ENCODE measurements at places on chromosomes 1 and 21.

DNA sequence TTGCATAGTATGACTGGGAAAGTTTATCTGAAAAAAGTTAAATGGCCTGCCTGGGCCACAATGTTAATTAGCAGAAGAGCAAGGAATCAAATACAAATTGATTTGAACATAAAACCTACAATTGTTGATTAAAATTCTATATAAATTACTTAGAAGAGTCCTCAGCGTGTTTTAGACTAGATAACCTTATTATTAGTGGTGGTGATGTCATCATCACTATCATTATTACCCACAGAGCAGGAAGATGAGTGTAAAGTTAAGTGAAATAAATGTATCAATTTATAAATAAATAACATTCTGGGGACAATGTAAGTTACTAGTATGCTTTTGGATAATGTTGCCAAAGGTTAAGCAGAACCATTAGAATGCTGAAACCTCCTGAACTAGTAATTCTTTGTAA, 46.1 kb downstream of the RBM11 start:
- DNase-seq: no peak

GRCh38 chr1:162502928-162503327, 5.3 kb downstream of the UHMK1 start:
- DNase-seq: no peak

DNA sequence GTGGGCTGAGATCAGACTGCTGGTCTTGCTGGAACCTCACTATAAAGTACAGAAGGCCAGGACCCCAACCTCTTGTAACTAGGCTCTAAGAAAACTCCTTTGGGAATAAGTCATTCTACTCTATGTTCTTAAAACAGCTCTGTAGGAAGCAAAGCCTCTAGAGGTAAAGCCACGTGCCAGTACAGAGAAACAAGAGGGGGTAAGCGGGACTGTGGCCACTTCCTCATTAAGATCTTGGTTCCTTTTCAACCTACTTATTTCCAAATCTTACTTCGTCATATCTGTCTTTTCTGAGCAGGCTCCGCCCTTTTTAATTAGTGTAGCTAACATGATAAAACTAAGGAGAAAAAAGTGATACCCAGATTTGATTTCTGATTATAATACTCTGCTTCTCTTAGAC, 3.8 kb downstream of the NCSTN start:
- no peak for DNase-seq

DNA sequence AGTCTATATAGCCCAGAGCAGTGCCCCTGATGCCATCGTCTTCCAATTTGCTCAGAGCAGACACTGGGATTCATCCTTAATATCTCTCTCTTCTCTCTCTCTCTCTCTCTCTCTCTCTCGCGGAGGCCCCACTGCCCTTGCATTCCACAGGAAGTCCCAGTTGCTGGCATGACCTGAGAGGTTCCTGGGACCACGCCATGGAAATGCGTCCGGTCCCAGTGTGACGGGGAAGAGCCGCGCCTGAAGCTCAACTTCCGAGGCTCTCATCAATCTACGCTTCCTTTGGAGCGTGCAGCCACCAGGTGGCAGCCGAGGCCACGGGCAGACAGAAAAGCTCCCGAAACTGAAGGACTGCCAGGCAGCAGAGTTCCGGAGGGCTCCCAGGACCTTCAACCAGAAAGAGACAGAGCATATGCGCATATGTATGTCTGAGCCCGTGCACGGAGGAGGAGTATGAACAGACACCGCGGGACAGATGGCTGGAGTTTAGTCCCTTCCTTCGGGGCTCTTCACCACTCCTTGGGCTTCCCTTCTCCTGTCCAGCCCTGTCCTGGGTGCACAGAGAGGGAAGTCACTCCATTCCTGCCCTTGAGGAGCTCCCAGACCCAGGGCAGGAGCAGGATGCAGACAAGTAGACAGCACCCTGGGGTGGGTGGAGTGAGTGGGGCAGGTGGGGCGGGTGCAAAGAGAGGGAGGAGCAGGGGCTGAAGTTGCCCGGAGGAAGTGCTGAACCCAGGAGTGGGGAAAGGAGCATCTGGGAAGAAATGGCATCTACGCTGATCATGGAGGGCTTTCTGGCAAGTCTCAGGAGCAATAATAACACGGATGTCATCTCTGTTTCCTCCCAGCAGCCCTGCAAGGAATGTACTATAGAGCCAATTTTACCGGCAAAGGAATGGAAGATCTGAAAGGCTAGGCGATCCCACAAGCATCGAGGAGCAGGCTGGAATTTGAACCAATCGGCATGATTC, 10.5 kb downstream of the PDZK1IP1 start:
- DNase-seq: peak; percentile 87

GRCh38 chr1:178374016-178374415, 122.7 kb downstream of the CLEC20A start:
- no peak for DNase-seq

DNA sequence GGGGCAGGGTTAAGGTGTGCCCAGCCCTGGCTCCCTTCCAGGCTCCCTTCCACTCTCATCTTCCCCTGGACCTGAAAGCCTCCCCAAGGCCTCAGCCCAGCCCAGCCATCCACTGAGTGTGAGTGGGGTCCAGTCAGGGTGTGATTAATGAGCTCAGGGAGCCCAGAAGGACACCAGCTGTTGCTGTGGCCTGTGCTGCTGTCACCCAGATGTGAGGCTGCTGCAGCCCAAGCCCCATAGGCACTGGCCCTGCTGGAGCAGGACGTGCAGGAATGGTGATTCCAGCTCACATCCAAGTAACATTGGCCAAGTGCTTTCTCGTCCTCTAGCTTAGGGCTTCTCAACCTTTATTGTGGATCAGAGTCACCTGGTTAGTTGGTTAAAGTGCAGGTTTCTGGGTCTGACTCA, 77.6 kb downstream of the EPHB2 start:
- DNase-seq: peak; percentile 50

- DNase-seq: no peak
These were observed 173.1 kb downstream of the LMO4 start for GRCh38 chr1:87501738-87502137.

- DNase-seq: no peak
These were observed 167.2 kb downstream of the ADGRL2 start for GRCh38 chr1:81967951-81968350.

- DNase-seq: no peak
These were observed 21.2 kb upstream of the DISC1 start for GRCh38 chr1:231605149-231606100.

DNA sequence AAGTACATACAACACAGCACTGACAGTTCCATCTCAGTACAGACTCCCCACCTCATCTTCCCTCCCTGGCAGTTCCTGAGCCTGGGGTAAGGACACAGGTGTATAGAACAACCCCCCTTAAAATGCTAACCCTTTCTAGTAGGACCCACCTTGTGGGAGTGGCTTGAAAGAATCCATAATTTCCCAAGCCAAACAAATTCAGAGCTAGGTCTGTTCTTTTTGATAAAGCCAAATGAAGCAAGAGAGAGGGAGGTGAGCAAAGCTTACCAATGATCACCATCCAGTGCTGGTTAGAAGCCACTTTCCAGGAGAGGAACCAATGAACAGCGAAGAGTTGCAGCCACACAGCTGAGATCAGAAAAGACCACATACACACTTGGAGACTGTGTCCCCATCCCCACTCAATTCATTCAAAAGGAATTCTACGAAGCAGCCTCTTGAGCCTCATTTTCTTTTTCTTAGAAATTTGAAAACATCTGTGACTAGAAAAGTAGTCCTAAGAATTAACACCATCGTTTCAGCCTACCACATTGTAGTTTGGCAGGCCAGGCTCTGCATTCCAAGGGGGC, 9.2 kb downstream of the UBE2Q1 start:
- DNase-seq: no peak

GRCh38 chr1:181918880-181919525, 142.5 kb downstream of the ZNF648 start:
- DNase-seq: no peak

- DNase-seq: no peak
These were observed 6.8 kb upstream of the INAVA start for GRCh38 chr1:200887772-200888348.

DNA sequence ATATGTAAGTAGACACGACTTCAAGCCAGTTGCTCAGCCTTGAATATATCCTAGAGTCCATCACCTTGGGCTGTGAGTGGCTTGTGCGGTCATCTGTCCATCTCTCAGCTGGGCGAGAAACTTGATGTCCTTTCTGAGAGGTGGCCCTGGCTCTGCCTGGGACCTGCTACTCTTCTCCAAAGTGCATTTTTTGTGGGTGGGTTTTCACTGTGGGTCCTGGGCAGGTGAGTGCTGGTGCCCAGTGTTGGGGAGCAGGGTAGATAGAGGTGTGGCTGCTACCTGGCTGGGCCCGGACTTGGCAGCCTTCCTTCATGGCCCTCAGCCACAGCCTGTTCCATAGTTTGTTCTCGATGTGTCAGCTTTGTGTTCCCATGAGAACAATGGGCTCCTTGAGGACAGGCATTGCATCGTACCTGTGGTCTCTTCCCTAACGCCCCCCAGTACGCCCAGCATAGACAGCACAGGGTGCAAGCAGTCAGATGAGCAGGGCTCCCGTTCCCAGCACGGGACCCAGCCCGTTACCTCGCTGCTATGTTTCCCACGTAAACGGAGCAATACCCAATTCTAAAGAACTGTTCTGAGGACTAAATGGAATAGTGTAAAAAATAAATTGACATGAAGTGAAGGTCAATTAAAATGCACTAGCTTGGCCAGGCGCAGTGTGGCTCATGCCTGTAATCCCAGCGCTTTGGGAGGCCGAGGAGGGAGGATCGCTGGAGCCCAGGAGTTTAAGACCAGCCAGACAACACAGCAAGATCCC, 877 bp upstream of the SLX9 start:
- DNase-seq: no peak

GRCh38 chr21:39141502-39141901, 41.7 kb downstream of the PSMG1 start:
- DNase-seq: no peak

DNA sequence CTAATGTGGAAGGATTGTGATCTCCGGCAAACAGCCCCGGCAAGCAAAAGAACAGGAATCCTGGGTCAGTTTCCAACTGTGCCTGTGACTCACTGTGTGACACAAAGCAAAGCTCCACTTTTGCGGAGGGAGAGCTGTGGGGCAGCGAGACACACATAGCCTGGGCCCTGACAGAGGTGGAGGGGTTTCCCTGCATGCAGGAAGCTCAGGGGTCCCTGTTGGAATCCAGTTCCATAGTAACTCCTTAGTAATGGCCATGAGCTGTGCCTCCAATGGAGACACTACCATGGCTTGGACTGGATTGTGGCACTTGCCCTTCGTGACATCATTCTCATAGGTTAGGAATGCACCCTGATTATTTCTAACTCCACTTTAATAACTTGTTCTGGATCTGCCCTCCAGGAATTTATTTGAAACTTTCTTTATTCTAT, 47.0 kb upstream of the ATF3 start:
- no peak for DNase-seq

DNA sequence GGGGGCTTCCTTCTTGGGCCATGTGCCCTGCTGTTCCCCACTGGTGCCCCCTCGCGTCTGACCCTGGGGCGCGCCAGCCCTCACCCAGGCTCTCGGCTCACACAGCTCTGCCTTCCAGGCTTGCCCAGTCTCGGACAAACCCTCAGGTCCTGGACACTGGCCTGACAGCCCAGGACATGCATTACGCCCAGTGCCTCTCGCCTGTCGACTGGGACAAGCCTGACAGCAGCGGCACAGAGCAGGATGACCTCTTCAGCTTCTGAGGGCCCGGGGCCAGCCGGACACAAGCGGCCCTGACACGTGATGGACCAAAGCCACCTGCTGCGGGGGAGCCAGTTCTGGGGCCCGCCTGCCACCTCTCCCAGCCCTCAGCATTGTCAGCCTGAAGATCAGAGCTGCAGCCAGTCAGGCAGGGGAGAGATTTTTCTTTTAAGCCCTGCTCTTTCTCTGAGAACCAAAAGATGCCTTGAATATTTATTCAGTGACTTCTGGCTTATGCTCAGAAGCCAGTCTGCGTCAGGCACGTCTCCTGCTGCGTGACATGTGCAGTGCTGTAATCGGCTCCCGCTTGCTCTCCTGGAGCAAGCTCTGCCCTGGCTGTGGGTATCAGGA, 23.4 kb downstream of the LDLRAP1 start:
- peak; percentile 62 for DNase-seq

DNA sequence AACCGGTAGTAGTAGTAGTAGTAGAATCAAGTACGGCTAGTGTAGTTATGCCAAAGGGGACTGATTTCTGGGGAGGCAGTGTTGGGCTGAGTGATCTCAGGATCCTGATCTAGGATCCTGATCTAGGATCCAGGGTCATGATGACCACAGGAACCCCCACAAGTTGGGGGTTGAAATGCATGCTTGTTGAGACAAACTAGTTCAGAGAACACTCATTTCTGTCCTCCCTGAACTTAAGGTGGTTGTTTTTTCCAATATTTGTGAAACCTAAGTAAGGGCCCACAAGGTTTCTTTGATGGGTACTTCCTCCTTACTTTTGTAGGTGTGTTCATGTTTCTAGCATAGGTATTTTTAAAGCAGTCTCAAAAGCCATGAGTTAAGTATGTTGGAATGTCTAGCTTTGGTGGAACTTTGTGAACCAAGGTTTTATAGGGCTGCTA, 33.9 kb upstream of the PDC start:
- no peak for DNase-seq

GRCh38 chr1:21665711-21666575, 3.2 kb downstream of the RAP1GAP start:
- peak; percentile 69 for DNase-seq

DNA sequence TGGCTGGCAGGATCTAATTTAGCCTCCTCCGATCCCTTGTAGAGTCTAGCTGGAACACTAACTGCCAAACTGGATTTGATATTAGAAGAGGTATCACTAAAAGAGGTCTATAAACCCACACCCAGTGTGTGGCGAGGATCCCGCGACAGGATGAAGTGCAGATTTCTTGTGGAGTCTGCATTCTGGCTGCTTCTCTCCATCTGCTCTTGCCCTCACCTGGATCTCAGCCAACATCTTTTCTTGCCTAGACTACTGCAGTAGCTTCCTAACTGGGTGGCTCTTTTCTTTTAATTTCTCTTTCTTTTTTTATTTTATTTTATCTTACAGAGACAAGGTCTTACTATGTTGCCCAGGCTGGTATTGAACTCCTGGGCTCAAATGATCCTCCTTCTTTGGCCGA, 48.9 kb upstream of the CAPZB start:
- no peak for DNase-seq

Measured in left ventricle myocardium inferior (tissue), 1 donor.